ENCODE measurements at places on chromosomes 13 and 19.
A peak's percentile ranks its signal among the peaks of the same experiment; 100 is the strongest.

- peak; percentile 21 for DNase-seq
Measured at GRCh38 chr13:59823486-59823885, 340.2 kb downstream of the DIAPH3 start.

- no peak for DNase-seq
Measured at GRCh38 chr19:8034178-8034525, 18.4 kb upstream of the CCL25 start.

GRCh38 chr19:33150852-33151518, 19.1 kb downstream of the WDR88 start:
- DNase-seq: no peak

DNA sequence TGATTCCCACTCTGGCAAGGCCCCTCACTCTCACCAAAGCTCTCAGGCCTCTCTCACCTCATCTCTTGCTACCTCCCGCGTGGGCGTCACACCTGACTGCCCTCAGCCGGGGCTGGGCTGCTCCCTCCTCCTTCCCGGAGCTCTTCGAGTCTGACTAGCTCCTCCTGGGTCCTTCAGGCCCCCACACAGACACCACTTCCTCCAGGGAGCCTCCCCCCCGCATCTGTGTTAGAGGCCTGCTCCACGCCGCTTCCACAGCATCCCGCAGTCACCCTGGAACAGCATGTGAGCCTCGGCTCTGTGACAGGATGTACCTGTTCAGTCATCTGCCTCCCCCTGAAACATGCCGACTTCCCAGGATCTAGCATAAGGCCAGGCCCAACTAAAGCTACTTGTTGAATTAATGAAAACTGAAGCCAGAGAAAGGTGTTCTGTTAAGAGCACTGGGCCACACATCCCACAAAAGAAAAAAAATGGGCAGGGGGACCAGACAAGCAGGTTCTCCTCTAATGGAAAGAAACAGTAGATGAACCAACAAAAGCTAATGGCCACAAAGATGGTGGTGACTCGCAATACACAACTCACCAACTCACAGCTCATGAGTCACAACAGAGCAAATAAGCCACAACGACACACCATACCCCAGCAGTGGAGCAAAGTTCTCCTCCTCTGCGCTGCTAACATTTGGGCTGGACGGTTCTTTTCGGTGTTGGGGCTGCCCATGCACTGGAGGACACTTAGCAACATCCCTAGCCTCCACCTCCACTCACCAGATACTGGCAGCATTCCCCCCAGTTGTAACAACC, 3.0 kb downstream of the PPP6R1 start:
- DNase-seq: peak; percentile 41

DNA sequence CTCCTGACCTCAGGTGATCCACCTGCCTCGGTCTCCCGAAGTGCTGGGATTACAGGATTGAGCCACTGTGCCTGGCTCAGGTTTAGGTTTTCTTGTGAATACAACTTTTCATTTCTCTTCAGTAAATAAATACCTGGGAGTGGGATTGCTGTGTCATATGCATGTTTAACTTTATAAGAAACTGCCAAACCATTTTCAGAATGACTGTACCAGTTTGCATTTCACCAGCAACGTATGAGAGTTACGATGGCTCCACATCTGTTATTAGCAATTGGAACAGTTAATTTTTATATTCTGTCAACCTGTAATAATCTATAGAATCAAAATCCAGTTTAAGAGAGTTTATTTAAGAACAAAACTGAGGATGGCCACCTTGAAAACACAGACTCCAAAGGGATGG, 52.2 kb downstream of the TEX26 start:
- DNase-seq: no peak

DNA sequence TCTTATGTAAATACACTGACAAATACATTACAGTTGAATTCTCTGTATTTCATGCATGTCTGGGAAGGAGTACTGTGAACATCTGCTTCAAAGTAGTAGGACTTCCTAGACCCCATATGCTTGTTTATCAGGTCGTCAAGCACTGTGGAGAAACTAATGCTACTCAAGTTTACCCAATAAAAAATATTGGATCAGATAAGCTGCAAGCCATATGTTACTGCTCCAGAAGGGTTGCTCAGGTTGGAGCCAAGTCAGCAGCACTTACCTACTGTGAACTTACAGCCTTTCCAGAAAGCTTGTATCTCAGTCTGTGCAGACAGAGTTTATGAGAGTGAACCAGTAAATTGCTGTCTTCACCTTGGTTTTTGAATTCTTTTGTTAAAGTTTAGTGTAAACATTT, 36.2 kb downstream of the SLAIN1 start:
- DNase-seq: no peak

DNA sequence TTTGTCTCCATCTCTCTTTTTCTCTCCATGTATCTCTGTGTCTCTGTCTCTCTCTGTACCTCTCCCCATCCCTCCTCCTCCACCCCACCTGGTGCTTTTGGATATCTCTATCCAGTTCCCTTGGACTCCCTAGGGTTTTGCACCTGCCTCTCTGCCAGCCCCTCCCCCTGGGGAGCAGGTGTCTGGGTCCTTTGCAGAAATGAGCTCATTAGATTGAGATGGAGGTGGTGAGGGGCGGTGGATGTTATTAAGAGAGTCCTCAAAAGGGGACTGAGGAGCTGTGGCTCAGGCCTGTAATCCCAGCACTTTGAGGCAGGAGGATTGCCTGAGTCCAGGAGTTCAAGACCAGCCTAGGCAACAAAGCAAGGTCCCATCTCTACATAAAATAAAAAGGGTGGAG, 2.1 kb downstream of the KCNN4 start:
- no peak for DNase-seq

GRCh38 chr19:32176591-32176990, 168.8 kb upstream of the ZNF507 start:
- DNase-seq: peak; percentile 5

- no peak for DNase-seq
Measured at GRCh38 chr13:29802621-29803020, 47.8 kb downstream of the UBL3 start.

DNA sequence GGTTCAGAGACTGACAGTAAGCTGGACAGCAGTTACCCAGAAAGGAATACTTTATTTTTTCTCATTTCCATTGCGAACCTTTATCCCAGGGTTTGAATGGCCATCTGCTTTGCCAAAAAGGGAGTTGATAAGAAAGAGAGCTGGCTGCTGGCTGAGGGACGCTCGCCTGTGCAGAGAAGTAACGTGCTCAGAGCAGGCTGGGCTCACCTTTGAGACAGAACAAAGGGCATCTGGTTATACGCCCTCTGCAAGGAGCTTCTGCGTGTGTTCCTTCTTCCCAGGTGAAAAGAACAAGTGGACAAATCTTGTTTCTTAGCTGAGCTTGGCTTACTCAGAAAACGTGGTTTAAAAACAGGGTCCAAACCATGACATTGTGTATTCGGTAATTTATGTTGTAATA, 47.4 kb downstream of the EFNB2 start:
- no peak for DNase-seq

- no peak for DNase-seq
Measured at GRCh38 chr19:17327654-17328516, 6.8 kb downstream of the ANO8 start.

All from SJSA1 (cell line).